Thoracic aorta (tissue), 2 donors: ENCODE measurements at places on chromosomes 3 and 15. TPM values are rescaled to one million over a fixed set of nuclear protein-coding genes. Genes with fewer than 3 reads are reported as not detected.

DNA sequence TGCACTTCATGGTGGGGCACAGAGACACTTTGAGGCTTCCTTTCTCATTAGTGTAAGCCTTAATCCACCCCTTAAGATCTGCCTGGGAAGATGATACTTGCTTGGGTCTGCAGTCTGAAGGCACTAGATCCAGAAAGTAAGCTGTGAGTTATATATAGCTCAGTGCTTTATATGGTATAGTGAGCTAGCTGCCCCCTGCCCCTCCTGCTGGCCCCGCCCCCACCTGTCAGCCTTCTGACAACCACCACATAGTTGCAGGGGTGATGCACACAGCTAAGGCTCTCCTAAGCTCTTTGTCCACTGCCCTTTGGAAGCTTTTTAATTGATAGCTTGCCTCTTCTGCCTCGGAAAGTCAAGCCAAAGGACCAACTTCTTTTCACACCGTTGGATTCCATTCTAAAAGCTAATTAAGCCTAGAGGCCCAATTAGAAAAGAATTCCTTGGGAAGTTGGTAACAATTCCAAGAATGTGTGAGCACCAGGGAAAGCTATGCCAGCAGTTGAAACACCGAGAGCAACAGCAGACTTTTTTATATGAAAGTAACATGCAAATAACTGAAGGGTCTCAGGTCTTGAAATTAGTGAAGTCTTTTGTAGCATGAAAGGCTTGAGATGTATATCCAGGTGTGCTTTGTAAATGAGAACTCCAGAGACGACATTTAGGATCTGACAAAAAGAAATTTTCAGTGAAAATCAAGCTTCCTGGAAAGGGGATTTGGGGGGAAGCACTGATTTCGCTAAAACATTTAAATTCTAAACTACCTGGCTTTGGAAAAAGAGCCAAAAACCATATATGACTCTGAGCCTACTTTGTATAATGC lies 2.3 kb downstream of the TPM1 start:
- peaks cover 15% of the 10 kb centered on the region for H3K36me3 ChIP-seq
- DNase-seq: no peak
- H3K4me1 ChIP-seq: peaks cover 39% of the 10 kb centered on the region
- peak overlapping the region; percentile 96 for H3K27ac ChIP-seq

DNA sequence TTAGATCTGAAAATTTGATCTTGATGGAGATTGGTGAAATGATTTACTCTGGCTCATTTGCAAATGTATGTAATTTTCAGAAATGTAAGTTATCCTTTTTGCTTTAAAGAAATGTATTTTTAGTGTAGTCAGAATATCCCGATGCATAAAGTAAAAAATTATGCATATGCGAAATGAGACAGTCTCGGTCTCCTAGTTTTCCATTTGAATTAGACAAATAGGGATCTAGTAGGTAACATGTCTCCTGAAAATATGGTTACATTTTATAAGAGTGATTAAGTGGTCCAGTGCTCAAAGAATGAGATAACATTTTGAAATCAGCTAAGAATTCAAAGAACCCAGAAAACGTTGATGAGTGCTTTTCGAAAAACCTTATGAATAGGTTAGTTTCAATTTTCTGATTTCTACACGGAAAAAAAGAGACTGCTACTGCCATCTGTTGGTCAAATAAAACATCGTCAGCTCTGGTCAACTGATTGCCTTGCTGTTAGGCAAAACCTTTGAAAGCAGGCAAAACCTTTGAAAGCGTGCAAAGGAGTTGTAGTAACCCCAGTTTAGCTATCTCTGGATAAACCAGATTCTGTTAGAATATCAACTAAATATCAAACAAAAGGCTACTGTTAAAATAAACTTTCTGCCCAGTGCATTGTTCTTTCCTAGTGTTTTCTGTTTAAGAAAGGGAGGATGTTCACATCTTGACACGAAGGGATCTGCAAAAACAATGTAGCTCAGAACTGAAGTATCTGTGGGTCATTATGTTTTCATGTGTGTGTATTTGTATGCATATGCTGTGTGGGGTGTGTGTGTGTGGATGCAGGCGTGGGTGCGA lies 59.3 kb upstream of the CHMP2B start:
- H3K27me3 ChIP-seq: no peaks in the 10 kb centered on the region
- DNase-seq: no peak
- no peak overlapping the region for H3K27ac ChIP-seq
- H3K4me1 ChIP-seq: no peaks in the 10 kb centered on the region

GRCh38 chr15:71469413-71469812 lies 340.9 kb upstream of the NR2E3 start:
- H3K27ac ChIP-seq: no peak overlapping the region
- no peaks in the 10 kb centered on the region for H3K4me1 ChIP-seq
- no peak overlapping the region for H3K4me3 ChIP-seq
- H3K36me3 ChIP-seq: no peaks in the 10 kb centered on the region
- no peak for DNase-seq

Gene GOLGA8S
- 0.42 TPM for total RNA-seq

DNA sequence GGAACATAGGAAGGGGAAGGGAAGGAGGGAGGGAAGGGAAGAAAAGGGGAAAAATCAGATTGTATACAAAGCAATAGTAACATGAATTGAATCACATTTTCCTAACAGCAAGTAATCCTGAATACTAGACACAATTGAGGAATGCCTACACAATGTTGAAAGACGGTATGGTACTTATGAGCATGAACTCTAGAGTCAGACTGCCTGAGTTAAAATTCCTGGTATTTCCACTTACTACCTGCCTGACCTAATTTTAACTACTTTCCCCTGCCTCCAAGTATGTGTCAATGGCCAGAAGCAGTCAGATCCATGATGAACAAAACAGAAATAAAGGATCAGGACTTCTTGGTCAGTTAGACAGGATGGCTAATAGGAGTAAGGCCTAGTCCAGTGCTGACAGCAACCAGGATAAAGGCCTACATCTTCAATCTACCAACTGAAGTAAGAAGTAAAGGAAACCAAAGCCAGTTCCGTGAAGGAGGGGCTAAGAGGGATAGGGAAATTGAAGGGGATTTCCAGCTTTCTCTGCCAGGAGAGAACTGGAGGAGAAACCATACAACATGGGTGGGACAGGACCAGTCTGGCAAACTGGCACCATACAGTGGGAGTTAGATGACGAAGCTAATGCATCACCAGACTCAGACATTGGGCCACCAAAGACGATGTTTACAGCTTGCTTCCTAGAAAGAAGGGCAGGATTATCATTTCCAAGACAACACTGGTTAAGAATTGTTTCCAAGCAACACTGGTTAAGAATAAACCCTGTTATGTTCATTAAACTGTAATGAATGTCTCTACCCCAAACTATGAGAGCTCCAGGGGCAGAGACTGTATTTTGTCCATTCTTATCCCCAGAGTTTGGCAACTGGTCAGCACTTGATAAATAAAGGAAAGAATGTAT lies 151.6 kb upstream of the UBE2E2 start:
- no peaks in the 10 kb centered on the region for H3K36me3 ChIP-seq
- no peak for DNase-seq
- no peak overlapping the region for H3K4me3 ChIP-seq
- H3K27ac ChIP-seq: no peak overlapping the region

GRCh38 chr3:2908693-2909351 lies 201.4 kb downstream of the IL5RA start:
- no peaks in the 10 kb centered on the region for H3K27me3 ChIP-seq
- no peaks in the 10 kb centered on the region for H3K4me1 ChIP-seq
- no peaks in the 10 kb centered on the region for H3K36me3 ChIP-seq
